Left renal cortex interstitium (tissue), 4 donors: ENCODE measurements at places on chromosomes 11 and 22. TPM values are rescaled to one million over a fixed set of nuclear protein-coding genes. Genes with fewer than 3 reads are reported as not detected.

The PGGHG gene
- polyA plus RNA-seq = 11.1 TPM

The F2 gene
- polyA plus RNA-seq = 0.39 TPM

DNA sequence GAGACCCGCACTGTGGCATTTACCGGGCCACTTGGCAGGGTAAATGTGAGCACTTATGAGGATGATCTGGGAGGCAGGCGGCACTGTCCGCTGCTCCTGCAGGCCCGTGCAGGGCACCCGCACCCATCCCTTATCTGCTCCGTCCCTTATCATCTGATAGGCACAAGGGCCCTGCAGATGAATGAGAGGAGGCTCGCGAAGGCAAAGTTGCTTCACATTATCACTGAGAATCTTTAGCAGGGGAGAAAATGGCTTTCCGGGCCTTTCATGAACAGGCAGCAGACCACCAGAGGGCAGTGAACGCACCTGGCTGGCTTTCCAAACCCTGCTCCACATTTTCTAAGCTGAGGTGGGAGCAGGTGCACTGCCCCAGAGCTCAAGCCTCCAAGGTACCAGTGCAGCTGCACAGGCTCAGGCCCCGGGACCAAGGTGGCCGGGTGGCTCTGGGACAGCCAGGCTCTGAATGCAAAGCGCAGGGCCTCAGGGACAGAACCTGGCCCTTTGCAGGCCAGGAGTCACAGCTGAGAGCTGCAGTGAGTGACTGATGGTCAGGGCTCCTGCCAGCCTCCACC, 165.6 kb downstream of the SHANK2 start:
- DNase-seq = no peak

- DNase-seq = no peak
Measured at GRCh38 chr11:67265633-67266448, 432 bp upstream of the GRK2 start.

GRCh38 chr11:20211691-20212090, 51.4 kb upstream of the DBX1 start:
- DNase-seq = no peak

DNA sequence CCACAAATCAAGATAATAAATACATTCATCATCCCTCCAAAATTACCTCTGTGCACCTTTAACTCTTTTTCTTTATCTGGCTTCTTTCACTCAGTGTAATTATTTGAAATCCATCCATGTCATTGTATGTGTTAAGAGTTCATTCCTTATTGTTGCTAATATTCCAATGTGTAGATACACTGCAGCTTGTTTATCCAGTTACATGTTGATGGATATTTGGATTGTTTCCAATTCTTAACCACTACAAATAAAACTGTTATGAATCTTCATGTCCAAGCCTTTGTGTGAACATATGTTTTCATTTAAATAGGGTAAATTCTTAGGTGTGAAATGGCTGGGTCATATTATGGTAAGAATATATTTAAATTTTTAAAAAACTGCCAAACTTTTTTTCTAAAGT, 323.3 kb upstream of the NCAM1 start:
- no peak for DNase-seq

- no peak for DNase-seq
Measured at GRCh38 chr11:76919467-76919866, 58.7 kb downstream of the ACER3 start.

DNA sequence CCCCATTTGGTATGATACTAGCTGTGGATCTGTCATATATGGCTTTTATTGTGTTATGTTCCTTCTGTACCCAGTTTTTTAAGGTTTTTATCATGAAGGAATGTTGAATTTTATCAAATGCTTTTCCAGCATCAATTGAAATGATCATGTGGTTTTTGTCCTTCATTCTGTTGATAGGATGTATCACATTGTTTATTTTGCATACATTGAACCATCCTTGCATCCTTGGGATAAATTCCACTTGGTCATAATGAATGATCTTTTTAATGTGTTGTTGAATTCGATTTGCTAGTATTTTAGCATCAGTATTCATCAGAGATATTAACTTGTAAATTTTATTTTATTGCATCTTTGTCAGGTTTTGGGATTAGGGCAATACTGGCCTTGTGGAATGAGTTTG, 31.1 kb downstream of the TAF1D start:
- DNase-seq = no peak

DNA sequence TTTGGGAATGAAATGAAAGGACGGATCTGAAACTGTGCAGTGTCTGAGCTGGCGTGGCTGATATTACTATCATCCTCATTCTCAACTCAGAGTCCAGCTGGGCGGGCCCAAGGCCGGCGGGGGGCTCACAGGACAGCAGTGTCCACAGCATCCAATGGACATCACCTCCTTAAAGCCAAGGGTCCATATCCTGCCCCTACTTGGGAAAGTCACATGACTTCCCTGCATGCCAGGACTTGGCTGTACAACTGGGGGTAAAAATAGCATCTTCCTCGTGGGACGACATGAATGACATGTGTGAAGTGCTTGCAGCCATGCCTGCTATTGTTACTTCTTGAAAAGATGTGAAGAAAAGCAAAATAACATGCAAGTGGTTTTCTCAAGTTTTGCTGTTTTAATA, 82.3 kb downstream of the TRMU start:
- no peak for DNase-seq

DNA sequence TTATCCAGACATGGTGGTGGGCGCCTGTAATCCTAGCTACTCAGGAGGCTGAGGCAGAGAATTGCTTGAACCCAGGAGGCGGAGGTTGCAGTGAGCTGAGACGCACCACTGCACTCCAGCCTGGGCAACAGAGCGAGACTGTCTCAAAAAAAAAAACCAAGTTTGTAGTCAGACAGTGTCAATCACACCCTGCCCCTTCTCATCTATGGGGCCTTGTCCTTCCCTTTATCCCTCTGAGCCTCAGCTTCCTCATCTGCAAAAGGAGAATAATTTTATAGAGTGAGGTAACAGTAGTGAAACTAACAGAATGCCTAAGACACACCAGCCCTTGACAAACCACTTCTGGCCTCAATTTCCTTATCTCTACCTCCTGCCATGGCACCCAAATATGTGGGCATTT, 10.7 kb downstream of the BCL9L start:
- DNase-seq = no peak

DNA sequence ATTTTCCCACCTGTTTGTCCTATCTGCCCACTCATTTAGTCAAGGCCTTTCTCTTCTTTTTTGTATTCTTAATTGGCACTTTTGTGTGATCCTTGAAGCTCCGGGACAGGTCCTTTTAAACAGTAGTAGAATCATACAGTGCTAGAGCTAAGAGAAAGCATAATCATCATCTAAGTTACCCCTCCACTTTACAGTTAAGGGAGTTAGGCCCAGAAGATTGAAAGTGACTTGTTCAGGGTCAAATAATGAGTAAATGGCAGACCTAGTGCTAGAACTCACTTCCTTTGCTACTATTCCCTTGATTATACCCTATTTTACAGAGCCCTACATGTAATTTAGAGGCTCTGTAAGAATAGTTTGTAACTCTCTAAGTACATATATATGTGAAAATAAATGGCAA, 2.5 kb downstream of the USP47 start:
- DNase-seq = no peak

DNA sequence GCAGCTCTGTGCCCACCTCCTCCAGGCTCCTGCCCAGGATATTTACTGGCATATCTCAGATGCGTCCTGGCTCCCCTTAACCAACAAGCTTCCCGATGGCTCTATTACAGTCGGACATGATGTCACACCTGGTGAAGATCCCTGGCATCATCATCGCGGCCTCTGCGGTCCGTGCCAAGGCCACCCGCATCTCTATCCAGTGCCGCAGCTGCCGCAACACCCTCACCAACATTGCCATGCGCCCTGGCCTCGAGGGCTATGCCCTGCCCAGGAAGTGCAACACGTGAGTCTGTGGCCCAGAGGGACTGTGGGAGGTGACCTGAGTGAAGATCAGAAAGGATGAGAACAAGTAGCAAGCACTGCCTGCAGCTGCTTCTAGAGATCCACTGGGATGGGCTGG, 6.5 kb downstream of the MCM5 start:
- DNase-seq = no peak

GRCh38 chr11:12246147-12246546, 131.2 kb upstream of the PARVA start:
- DNase-seq = no peak

- DNase-seq = no peak
Measured at GRCh38 chr22:33883961-33884808, 36.1 kb downstream of the LARGE1 start.

GRCh38 chr11:35036639-35037038, 102.3 kb upstream of the CD44 start:
- no peak for DNase-seq

DNA sequence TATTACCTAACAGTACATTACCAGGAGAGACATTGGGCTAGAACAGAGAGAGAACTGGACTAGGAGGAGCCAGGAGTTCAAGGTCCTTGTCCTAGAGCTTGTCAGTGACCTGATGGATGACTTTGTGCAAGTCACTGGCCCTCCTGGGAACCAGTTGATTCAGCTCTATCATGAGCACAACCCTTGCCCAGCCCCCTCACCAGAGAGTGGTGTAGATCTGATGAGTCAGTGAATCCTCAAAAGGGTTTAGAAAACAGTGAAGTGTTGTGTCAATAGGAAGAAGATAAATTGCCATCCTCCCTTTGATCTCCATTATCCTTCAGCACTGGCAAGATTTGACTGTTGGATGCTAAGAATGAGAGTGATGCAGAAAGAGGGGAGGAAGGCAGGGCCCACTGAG, 24.3 kb downstream of the NEU3 start:
- no peak for DNase-seq

- DNase-seq = no peak
Measured at GRCh38 chr11:9153651-9154050, 62.3 kb upstream of the SCUBE2 start.

- no peak for DNase-seq
Measured at GRCh38 chr11:65243797-65244196, 18.0 kb upstream of the POLA2 start.

The KCNE3 gene
- 27.8 TPM for polyA plus RNA-seq

DNA sequence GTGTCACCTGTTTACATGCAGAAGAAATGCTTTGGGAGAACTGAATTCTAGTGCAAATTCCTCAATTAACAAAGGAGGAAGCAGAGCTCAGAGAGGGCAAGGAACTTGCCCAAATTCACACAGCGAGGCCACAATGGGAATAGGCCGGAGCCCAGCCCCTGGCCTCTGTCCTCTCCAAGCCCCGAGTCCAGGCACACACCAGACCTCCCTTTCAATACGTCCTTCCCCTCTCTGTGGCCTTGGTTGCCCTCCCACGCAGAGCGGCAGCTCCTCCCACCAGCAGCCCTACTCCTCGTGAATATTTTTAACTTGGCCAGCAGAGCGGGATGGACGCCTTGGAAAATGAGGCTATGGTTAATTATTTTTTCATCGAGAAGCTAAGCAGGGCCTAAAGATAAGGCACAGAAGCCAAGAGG, 1.6 kb upstream of the CARD10 start:
- DNase-seq = no peak

- DNase-seq = no peak
Measured at GRCh38 chr11:19597206-19597605, 115.4 kb upstream of the NAV2 start.

The KRTAP5-10 gene
- 0.25 TPM for polyA plus RNA-seq
